ENCODE measurements at places on chromosomes 7 and 10. TPM values are rescaled to one million over a fixed set of nuclear protein-coding genes. Genes with fewer than 3 reads are reported as not detected.

The FEZF1 gene
- total RNA-seq = not detected

The HTRA1 gene
- total RNA-seq = 52.8 TPM

The SFMBT2 gene
- total RNA-seq = 12.2 TPM

The RARRES2 gene
- total RNA-seq = not detected

The NEUROG3 gene
- not detected for total RNA-seq
